CD4-positive, alpha-beta T cell treated with Interferon gamma for 1 hour (primary cell): ENCODE measurements at places on chromosomes 5 and 9.

GRCh38 chr5:2008851-2009629 is 126.3 kb upstream of the IRX4 start:
- DNase-seq: no peak

GRCh38 chr5:128876569-128877382 is 88.5 kb upstream of the SLC27A6 start:
- no peak for DNase-seq

- no peak for DNase-seq
These were observed 405.1 kb upstream of the KLF4 start for GRCh38 chr9:107894572-107895261.

DNA sequence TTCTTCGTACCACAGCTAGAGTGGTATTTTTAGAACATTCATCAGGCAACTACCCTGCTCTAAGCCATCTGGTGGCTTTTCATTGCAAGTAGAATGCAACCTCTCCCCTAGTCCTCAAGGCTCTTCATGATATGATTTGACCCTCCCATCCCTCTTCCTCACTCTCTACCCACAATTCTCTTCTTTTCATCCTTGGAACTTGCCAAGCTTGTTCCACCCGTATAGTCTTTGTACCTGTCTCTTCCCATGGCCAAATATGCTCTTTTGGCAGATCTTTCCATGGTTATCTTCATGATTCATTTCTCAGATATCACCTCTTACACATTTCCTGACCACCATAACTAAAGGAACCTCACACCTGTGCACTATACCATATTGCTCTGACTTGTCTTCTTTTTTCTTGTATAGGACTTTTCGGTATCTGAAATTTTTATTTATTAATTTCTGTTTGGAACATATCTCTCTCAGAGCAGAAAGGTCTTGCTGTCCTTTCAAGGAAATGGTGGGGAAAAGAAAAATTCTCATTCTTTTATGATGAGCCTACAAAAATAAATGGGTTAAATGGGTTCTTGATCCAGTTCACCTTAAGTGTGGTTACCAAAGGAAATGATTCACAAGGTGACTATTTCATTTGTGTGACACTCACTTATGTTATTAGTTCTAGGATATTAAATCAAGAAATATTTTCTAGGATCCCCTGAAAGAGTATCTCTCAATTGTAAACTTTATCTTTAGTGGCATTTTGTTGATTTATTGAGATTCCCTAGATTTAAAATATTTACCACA is 3.7 kb upstream of the CD274 start:
- DNase-seq: no peak

DNA sequence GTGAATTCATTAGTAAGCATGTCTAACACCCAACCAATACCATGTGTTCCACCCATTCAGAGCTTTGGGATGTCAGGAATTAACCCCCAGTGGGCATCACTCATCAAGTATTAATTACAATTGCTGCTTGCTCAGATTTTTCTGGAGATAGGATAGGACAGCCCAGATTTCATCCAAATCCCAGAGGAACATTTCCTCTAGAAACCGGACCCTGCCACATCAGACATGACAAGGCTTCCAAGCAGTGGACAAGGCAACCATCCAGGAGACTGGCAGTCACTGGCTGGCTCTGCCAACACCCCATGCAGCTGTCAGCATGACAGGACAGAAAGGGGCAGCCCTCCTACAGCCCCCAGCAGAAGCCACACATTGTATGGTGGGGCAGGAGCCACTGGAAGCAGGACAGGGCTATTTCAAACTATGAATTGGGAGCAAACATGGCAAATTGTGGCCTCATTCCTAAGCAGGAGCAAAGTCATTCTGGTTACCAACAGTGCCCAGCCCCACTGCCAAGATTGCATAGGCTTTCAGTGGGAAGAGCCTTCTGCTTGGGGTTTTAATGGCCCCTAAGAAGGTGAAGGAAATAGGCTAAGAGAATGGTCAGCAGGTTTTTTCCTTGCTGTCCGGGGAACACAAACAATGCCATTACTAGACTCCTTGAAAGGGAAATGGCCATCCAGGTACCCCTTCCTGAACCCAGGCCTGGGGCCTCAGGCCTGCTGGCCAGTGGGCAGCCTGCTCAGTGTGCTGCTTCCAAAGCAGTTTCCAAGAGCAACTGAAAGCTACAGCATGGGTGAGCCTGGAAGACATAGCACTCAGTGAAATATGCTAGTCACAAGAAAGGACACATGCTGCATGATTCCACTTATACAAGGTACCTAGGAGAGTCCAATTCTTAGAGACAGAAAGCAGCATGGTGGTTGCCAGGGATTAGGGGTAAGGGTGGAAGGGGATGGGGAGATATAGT is 294.7 kb upstream of the SLC30A5 start:
- DNase-seq: no peak
